ENCODE measurements at places on chromosomes 6 and 20. TPM values are rescaled to one million over a fixed set of nuclear protein-coding genes. Genes with fewer than 3 reads are reported as not detected.

The C6orf52 gene
- 1.0 TPM for total RNA-seq

The ORC3 gene
- total RNA-seq, result 48.7 TPM

The HLA-DRB1 gene
- 14.6 TPM for total RNA-seq

The FOXP4 gene
- total RNA-seq, result 41.3 TPM

The ITPR3 gene
- 32.5 TPM for total RNA-seq

The DSE gene
- total RNA-seq, result 44.3 TPM

The MAP7 gene
- 52.5 TPM for total RNA-seq

The DHX35 gene
- total RNA-seq, result 12.2 TPM

The PLN gene
- total RNA-seq, result not detected

The SYTL3 gene
- total RNA-seq, result 0.57 TPM

All from endodermal cell (in vitro differentiated cells).